CD4-positive, CD25-positive, alpha-beta regulatory T cell (primary cell): ENCODE measurements at places on chromosomes 3 and 15. TPM values are rescaled to one million over a fixed set of nuclear protein-coding genes. Genes with fewer than 3 reads are reported as not detected.

DNA sequence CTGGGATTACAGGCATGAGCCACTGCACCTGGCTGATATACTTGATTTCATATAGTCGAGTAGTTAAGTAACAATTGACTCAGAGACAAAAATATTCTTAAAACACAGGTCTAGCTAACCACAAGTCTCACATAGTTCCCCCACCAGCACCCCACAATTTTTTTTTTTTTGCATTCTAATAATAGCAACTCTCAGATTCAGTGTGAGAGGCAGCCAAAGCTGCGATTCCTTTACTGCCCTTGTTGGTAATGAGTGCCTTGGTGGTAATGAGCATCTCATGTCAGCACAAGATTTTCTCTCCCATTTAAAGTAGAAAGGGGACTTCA lies 72.5 kb downstream of the WWTR1 start:
- no peaks in the 10 kb centered on the region for H3K36me3 ChIP-seq
- H3K27ac ChIP-seq: no peak overlapping the region
- no peak for DNase-seq

Gene DGKG
- total RNA-seq: 0.81 TPM

- no peaks in the 10 kb centered on the region for H3K36me3 ChIP-seq
- H3K4me3 ChIP-seq: no peak overlapping the region
- peaks cover 18% of the 10 kb centered on the region for H3K27me3 ChIP-seq
- peaks cover 4% of the 10 kb centered on the region for H3K4me1 ChIP-seq
- H3K27ac ChIP-seq: no peak overlapping the region
- DNase-seq: no peak
Measured at GRCh38 chr3:39808467-39809180, 785 bp upstream of the MYRIP start.

- no peak overlapping the region for H3K4me3 ChIP-seq
- no peak overlapping the region for H3K27ac ChIP-seq
- DNase-seq: no peak
- H3K4me1 ChIP-seq: no peaks in the 10 kb centered on the region
- no peaks in the 10 kb centered on the region for H3K36me3 ChIP-seq
Measured at GRCh38 chr3:81953111-81953510, 191.7 kb upstream of the GBE1 start.

GRCh38 chr3:18512007-18512406 lies 86.9 kb upstream of the SATB1 start:
- no peak overlapping the region for H3K27ac ChIP-seq
- no peaks in the 10 kb centered on the region for H3K36me3 ChIP-seq
- no peak overlapping the region for H3K4me3 ChIP-seq
